ENCODE measurements at places on chromosomes 2 and 18.
A peak's percentile ranks its signal among the peaks of the same experiment; 100 is the strongest.

GRCh38 chr2:128306931-128307460, 11.7 kb downstream of the HS6ST1 start:
- DNase-seq = no peak

DNA sequence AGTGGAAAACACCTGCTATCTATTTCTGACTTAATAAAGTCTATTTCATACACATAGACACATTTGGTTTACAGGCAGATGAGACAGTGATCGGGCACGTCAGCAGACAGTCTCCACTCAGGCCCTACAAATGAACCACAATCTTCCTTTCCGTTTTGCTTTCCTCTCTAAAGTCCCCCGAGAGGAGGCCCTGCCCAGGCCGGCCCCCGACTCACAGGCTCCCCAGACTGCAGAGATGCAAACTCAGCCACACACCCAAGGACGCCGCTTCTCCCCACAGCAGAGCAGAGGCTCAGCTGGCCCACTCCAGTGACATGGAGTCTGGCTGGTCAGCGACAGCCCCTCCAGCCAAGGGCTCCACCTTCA, 9.3 kb upstream of the MTERF4 start:
- DNase-seq = no peak

DNA sequence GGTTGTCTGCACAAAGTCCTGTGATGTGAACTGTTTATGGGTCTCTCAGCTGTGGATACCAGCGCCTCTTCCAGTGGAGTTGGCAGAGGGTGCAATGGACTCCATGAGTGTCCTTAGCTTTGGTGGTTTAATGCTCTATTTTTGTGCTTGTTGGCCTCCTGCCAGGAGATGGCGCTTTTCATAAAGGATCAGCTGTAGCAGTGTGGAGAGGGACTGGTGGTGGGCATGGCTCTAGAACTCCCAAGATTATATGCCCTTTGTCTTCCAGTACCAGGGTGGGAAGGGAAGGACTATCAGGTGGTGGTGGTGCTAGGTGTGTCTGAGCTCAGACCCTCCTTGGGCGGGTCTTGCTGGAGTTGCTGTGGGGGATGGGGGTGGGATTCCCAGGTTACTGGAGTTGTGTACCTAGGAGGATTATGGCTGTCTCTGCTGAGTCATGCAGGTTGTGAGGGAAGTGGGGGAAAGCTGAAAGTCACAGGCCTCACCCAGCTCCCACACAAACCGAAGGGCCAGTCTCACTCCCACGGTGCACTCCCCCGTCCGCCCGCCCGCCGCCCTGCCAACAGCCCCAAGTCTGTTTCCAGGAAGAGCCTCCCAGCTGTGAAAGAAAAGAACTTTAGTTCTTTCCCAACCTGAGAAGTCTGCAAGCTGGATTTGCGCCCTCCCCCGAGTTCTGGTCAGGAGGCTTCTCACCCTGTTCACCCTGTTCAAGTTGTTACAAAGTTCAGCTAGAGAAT, 108.1 kb downstream of the MARCO start:
- DNase-seq = peak; percentile 17

DNA sequence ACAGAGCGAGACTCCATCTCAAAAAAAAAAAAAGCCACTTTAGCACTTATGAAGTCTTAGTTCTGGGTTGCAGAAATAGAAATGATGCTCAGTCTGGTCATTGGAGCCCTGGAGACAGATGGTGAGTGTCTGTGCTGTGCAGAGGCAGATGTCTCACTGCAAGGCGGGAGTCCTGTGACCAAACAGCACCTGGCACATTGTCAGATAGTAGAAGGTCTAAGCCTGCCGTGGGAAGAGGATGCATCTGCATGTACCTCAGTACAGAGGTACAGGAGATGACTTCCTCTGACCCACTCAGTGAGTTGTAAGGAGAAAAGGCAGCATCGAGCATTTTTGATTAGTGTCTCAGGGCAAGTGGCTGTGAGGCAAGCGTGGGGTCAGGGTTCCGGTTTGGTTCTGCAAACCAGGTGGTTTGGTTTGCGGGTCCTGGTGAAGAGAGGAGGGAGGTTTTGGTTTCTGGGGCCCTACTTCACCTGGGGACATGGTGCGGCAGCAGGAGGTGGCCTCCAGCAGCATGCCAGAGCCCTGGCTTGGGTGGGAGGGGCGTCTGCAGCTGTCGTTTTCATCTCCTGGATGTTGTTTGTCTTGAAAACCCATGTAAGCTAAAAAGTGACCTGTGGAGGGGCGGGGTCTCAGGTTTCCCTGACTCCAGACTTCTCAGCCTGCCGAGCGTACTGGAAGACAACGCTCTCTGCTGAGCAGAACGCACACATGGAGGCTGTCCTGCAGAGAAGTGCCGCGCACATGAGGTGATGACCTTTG, 3.8 kb downstream of the RBFA start:
- no peak for DNase-seq

- DNase-seq = no peak
Measured at GRCh38 chr2:32559136-32559535, 68.7 kb upstream of the TTC27 start.

DNA sequence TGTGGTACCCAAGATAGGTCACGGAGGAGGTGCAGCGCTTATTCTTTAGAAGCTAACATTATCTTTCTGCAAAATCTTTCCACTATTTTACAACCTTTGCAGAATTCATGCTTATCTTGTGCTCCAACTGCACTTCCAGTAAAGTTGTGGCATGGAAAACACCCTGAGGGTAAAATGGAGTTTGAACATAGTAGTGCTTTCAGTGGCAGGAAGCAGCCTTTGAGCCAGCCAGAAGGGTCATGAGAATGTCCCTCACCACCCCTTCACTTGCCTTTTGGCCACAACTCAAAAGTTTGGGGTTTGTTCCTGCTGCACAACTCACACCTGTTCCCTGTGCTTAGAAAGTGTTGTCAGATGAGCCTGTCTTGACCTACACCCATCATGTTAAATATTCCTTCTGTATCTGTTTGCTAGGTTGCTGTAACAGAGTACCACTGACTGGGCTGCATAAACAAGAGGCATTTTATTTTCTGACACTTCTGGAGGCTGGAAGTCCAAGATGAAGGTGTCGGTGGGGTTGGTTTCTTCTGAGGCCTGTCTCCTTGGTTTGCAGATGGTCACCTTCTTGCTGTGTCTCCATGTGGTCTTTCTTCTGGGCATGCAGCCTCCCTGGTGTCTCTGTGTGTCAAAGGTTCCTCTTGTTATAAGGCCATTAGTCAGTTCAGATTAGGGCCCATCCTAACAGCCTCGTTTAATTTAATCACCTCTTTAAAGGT, 194.1 kb downstream of the SMAD7 start:
- no peak for DNase-seq

DNA sequence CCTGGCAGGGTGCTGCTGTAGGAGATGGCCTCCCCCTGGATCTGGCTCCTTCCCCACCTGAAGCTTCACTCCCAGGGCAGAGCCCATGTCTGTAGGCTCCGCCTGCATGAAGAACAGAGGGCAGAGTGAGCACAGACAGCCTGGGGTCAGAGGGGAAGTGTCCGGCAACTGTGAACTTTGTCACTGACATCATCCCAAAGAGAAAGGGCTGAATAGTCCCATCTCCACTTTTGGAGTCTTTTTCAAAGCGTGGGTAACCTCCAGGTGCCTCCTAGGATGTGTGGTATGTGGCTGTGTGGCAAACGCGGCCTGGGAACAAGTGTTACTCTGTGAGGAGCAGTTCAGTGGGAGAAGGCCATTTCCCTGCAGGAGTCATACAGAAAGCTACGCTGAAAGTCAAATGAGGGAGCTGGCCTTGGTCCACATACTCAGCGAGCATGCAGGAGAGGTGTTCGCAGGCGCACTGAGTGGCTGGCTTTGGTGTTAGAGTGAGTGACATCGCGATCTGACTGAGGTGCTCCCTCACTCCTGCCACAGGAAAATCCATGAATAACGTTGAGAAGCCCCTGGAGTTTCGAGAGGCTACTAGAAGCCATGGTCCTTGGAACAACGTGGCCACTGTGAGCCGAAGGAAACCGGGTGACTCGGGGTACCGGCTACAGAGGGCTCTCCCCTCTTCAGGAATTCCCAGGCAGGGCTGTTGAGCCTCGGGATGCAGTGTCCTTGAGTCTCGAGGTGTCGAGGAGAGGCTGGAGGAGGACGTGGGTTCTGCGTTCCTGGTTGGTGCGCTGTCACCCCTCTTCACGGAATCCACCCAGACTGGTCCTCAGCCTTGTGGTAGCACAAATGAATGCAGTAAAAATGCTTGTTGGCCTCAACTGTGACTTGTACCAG, 54.7 kb downstream of the CABLES1 start:
- no peak for DNase-seq

- no peak for DNase-seq
Measured at GRCh38 chr2:128746356-128746755, 427.7 kb upstream of the HS6ST1 start.

- DNase-seq = no peak
Measured at GRCh38 chr2:229176136-229176535, 95.0 kb downstream of the PID1 start.

DNA sequence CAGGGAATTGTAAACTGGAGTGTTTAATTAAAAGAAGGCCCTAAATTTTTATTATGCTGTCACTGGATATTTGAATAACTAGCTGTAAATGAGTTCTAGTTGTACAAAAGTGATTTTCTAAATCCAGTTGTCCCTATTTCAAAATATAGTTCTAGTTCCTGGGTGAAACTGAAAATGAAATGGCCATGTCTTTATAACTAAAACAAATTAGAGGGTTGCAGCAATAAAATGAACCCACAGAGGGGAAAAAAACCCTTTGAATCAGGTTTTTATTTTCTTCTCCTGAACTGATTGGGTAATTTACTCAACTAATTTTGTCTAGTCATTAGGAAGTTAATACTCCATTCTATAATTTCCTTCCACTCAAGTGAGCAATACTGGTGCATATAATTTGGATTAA, 55.6 kb upstream of the MAP4K3 start:
- no peak for DNase-seq

DNA sequence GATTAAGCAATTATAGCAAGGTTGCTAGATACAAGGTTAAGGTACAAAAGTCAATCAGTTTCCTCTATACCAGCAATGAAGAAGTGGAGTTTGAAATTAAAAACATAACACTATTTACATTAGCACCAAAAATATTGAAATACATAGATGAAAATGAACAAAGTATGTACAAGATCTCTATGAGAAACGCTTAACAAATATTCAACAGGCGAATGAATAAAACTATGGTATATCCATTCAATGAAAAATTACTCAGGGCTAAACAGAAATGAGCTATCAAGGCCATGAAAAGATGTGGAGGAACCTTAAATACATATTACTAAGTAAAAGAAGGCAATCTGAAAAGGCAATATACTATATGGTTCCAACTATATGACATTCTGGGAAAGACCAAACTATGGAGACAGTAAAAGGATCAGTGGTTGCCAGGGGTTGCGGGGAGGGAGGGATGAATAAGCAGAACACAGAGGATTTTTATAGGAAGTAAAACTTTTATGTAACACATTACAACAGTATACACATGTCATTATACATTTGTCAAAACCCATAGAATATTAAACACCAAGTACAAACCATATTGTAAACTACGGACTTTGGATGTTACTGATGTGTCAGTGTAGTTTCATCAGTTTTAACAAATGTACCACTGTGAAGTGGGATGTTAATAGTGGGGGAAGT, 62.1 kb downstream of the RMDN2 start:
- DNase-seq = no peak

- no peak for DNase-seq
Measured at GRCh38 chr18:27894746-27895145, 282.2 kb downstream of the CDH2 start.

GRCh38 chr18:36635414-36636096, 193.2 kb downstream of the TPGS2 start:
- DNase-seq = no peak
